WTC11 (cell line): ENCODE measurements at places on chromosomes 7 and 10.

- H3K27me3 ChIP-seq = no peaks in the 10 kb centered on the region
- no peaks in the 10 kb centered on the region for H3K4me1 ChIP-seq
- H3K27ac ChIP-seq = no peak overlapping the region
Observed at GRCh38 chr10:62724465-62724864, 80.1 kb upstream of the ADO start.

DNA sequence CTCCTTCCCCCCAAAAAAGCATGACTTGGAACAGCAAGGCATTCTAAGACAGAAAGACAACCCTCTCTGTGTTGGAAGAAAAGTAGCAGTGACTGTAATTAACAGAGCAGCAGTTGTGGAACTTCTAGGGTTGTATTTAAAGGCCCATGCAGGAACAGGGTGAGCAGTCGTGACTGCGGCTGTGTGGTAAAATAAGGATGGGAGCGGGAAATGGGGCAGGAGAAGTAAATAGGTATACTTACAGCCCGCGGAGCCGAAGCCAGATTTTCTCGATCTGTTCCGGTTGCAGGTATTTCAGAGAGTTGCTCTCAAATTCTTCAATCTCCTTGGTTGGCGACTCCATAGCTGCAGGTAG lies 179 bp downstream of the PDE1C start:
- peak overlapping the region; percentile 89 for H3K4me3 ChIP-seq
- H3K27ac ChIP-seq = no peak overlapping the region
- peaks cover 10% of the 10 kb centered on the region for H3K4me1 ChIP-seq
- no peaks in the 10 kb centered on the region for H3K36me3 ChIP-seq
- DNase-seq = no peak

- peaks cover 34% of the 10 kb centered on the region for H3K36me3 ChIP-seq
- H3K4me1 ChIP-seq = peaks cover 32% of the 10 kb centered on the region
- no peak overlapping the region for H3K4me3 ChIP-seq
- no peak overlapping the region for H3K27ac ChIP-seq
- peak; percentile 99 for DNase-seq
Observed at GRCh38 chr10:124010563-124011131, 82.8 kb downstream of the CHST15 start.

DNA sequence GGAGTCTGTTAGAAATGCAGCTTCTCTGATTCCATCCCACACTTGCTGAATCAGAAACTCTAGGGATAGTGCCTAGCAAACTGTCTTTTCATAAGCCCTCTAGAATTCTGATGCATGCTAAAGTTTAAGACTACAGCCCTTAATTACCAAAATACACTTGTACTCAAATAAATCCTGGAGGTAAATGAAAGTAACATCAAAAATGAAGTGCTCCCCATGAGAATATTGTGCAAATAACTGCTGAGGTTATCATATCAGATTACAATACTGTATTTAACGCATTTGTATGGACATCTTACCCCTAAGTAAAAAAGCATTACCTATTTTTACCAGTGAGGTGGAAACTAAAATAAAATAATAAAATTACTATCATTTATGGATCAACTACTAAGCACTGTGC lies 104.7 kb downstream of the CHCHD3 start:
- DNase-seq = no peak
- H3K4me3 ChIP-seq = no peak overlapping the region
- H3K36me3 ChIP-seq = peaks cover 12% of the 10 kb centered on the region
- H3K4me1 ChIP-seq = peaks cover 13% of the 10 kb centered on the region
- no peaks in the 10 kb centered on the region for H3K27me3 ChIP-seq

DNA sequence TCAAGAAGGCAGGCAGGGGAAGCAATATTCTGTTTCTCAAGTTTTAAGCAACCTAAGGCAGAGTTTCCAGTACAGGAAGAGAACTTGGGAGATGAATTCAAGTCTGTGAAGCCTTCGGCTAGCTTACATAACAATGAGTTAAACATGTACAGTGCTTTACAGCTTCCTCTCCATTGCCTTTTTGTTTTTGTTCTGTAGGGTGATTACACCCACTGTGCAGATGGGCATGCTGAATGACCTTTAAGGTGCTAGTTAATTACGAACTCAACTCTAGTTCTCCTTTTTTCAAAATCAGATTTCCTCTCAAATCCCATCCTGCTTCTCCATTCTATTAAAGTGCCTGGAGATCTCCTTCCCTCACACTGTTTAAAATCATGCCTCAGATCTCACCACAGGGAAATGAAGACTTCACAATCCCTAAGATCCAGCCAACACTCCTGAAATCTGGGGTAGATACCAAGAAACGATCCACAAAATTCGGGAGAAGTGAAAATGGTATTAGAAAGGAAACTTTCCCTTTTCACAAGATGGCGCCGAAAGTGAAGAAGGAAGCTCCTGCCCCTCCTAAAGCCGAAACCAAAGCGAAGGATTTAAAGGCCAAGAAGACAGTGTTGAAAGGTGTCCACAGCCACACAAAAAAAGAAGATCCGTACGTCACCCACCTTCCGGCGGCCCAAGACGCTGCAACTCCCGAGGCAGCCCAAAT lies 16.8 kb upstream of the MSMB start:
- no peaks in the 10 kb centered on the region for H3K27me3 ChIP-seq
- no peak for DNase-seq
- no peak overlapping the region for H3K27ac ChIP-seq
- no peak overlapping the region for H3K4me3 ChIP-seq

DNA sequence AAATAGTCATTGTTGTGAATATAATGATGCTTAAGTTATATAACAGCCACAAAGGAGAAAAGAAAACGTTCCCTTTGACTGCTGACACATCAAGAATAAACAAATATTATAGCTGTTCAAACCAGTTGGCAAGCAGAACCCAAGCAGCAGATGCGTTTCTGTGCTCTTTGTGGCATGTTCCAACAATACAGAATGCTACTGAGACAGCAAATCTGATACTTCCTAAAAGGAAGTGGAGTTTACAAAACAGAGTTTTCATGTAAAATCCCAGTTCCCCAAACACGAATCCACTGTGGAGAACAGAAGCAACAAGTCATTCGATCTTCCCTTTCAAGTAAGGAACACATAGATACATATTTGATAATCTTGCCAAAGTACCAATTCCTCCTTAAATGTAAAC lies 170.9 kb upstream of the ASAH2 start:
- H3K27ac ChIP-seq = no peak overlapping the region
- H3K27me3 ChIP-seq = no peaks in the 10 kb centered on the region
- no peak for DNase-seq
- peaks cover 29% of the 10 kb centered on the region for H3K4me1 ChIP-seq
- no peak overlapping the region for H3K4me3 ChIP-seq
